Fibroblast of mammary gland (primary cell): ENCODE measurements at places on chromosomes 1 and 21.

GRCh38 chr21:44932408-44933181 lies 7.2 kb upstream of the SLX9 start:
- no peak for DNase-seq

DNA sequence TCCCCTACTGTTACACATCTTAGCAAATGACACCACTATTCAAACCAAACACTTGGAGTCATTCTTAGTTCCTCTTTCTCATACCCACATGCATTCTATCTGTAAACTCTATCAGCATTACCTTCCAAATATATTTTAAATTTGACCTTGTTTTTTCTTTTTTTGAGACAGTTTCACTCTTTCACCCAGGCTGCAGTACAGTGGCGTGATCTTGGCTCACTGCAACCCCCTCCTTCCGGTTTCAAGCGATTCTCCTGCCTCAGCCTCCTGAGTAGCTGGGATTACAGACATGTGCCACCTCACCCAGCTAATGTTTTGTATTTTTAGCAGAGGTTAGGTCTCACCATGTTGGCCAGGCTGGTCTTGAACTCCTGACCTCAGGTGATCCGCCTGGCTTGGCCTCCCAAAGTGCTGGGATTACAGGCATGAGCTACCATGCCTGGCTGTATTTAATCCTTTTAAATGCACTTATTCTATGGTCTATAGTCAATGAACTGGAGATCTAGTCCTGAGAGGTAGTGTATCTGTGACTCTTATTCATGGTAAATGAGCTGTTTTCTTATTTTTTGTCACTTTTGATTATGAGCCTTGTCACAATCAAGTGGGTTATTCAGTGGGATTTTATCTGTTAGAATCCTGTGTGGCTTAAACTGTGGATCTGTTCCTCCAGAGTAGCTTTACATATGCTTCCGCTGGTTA lies 73.1 kb downstream of the GATAD2B start:
- DNase-seq: no peak

- peak; percentile 54 for DNase-seq
Observed at GRCh38 chr1:11178021-11179015, 10.8 kb upstream of the ANGPTL7 start.

DNA sequence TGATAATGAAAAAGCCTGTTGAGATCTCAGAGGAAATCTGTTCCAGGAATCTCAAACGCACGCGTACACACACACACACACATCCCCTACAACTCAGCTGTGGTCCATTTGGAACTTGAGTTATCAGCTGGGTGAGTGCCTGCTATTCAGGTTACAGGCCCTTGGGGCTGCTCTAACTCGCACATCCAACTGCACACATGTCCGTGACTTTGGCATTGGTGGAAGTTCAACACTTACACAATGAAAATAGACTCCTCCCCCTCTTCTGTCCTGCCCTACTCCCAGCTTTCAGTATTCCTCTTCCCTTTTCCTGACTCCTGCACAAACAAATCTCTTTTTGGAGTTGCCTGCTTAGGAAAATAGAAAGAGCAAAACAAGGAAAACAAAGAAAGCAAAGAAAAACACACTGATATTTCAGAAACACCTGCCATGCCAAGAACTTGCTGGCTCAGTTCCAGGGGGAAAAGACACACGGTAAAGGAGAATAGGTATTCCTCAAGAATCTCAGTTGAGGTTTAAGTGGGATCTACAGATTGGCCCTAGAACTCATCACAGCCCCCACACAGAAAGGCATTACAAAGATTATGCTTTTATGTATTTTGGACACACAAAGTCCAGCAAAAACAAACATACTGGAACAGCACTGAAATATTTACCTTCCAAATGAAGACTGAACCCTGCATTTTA lies 140.9 kb downstream of the TGFBR3 start:
- peak; percentile 81 for DNase-seq

GRCh38 chr1:45769261-45769932 lies 18.9 kb upstream of the IPP start:
- peak; percentile 64 for DNase-seq

GRCh38 chr1:167455786-167456446 lies 62.4 kb downstream of the CD247 start:
- no peak for DNase-seq
